ENCODE measurements at places on chromosomes 4 and X.

DNA sequence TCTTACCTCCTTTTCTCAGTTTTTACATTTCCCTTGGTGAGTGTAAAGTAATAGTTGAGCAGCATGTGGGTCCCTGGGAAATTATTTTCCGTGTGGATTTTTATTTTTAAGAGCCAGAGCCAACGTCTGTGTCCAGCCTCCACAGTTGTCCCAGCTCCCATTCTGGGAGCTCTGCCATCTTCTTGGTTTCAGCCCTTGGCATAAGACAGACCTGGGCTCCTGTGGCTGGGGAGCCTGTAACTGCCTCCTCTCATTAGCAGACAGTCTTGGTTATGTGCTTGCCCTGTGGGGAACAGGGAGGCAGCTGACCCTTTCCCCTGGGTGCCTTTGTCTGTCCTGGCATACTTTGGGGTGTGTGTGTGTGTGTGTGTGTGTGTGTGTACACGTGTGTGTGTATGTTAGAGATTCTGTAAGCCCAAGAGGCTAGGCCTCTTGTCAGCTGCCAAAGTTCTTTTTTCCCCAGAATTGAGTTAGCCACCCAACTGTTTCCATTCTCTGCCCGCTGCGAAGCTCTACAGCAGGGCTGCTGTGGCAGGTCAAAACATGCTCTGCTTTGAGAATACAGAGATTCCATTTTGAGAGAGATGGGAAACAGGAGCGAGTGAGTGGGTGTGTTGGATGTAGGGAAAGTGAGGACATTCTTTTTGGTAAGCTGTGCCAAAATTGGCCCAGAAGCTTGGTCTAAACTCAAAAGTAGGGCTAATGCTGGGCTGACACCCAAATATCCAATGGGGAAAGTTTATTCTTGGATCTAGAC is 140.7 kb downstream of the TMEM164 start:
- no peak for DNase-seq

GRCh38 chr4:102500352-102500695 is 835 bp upstream of the NFKB1 start:
- peak; percentile 35 for DNase-seq

DNA sequence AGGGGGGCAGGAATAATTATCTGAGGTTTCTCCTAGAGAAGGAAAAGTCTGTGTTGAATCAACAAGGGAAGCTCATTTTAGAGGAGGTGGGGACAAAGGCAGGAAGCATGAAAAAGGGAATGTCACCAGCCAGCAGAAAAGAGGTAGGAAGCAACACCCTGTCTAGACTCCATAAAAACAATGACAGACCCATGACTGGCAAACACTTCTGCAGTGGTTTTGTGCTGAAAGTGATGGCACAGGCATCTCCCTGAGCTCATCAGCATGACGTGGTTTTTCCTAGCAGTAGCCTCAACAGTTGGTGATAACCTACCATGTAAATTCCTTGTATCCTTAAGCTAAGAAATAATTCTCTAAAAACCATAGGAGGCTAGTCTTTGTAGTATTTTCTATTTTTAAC is 110.7 kb upstream of the GALNT7 start:
- DNase-seq, result no peak

GRCh38 chrX:84108584-84108983 is 79.4 kb downstream of the RPS6KA6 start:
- DNase-seq, result no peak

DNA sequence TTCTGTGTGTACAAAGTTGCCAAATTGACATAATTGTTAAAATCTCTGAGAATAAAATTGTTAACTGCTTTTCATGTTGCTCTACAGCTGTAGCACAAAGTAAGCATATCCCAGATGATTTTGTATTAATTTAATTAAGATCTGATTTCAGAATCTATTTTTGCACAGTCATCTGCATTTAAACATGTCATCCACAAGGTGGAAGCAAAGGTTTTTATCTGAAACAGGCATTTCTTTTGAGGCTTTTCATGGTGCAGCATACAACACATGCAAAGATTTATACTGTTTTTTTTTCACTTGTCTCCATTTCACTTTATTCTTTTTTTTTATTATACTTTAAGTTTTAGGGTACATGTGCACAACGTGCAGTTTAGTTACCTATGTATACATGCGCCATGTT is 51.2 kb downstream of the GC start:
- DNase-seq, result no peak

DNA sequence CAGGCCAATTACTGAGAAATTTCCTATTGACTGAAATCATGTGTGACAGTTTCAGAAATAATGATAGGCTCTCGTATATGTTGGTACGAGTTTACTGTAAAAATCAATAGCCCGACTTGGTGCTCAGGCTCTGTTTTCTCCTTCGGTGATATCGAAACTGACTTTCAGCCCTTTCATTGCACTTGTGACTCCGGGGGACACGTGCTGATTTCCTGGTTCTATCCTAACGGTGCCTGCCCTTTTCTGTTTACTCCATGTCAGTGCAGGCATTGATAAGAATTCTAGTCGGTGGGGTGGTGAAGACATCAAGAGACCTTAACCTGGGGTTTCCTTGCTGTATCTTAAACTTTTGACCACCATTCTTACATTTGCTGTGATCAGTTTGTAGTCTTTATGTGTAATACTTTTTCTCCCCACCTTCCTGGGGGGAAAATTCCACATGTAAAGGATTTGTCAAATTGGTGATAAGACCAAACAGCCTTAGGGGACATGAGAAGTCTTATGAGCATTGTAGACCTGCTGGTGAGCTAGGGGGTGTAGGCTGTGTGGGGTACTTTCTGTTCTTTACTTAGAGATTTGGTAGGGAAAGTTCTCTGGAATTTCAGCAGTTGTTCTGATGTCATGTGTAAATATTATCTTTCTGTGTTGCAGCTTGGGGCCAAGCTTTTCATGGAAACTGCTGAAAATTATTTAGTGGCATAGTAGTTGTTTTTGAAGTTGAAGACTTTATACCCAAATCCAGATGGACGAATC is 52.7 kb downstream of the TMEM131L start:
- DNase-seq, result no peak

DNA sequence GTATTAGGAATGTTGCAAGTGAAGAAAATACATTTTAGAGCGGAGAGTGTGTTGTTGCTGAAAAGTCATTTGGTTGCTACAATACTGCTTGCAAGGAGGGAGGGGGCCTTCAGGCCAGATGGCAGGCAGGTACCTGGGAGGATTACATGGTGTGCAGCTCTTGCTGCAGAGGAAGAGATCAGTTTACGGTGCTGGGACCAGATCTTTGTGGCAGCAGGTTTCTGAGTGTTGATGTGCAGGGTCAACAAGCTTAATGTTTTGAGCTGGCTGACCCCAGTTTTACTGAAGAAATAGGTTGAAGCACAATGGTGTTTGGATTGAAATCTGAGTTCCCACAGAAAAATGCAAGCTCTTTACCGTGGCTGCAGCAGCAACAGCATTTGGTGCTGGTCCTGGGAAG is 96.4 kb upstream of the DDIT4L start:
- DNase-seq, result no peak

- DNase-seq, result no peak
Observed at GRCh38 chr4:182242787-182243186, 415 bp upstream of the TENM3 start.

GRCh38 chrX:51421972-51422597 is 74.3 kb downstream of the NUDT11 start:
- no peak for DNase-seq

GRCh38 chrX:119501511-119502148 is 33.4 kb downstream of the SLC25A5 start:
- DNase-seq, result no peak

DNA sequence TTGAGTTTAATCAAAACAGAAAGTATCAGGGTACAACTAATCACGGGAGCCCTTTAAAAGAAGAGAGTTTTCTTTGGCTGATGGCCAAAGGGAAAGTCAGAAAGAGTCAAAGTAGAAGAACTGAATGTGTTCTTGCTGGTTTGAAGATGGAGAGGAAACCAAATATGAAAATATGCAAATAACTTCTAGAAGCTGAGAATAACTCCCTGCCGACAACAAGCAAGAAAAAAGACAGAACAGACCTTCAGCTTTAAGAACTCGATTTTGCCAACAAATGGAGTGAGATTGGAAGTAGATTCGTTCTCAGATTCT is 903.8 kb downstream of the STIM2 start:
- no peak for DNase-seq

DNA sequence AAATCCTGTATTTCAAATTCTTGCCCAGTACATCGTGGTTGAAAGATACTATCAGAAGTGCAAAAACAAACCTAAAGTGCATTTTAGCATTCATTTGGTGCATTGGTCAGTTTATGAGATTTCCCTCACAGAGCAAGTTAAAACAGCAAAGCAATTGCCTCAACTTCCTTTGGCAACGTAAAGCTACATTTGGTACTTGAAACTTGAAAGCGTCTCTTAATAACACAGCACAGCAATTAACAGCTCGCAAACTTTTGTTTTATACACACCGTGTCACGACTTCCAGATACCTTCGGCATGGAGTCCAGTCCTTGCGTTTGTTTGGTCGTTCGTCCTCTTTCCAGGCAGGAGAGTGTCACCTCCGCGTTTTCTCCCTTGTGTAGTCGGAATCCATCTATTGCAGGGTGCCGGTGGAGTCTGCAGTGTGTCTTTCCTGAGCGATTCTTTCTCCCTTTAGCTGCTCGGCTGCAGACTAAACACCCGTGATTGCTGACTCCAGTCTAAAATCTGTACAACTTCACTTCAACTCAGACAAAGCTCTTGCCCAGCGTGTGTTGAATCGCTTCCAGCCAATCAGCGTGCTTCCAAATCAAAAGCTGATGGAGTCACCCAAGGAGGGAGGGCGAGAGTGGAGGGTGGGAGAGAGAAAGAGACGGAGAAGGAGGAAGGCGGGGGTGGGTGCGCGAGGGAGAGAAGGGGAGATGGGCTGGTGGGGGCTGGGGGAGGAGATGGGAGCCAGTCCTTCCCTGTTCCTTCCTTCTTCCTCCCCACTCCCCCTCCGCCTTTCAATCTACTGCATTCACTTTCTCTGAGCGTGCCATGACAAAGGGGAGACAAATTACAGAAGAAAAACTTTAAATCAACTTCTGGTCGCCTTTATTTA is at the start of gene PCDH18:
TSS of gene PCDH18 (minus strand) at position 509 of the 883 bp plus-strand sequence. CDS start at position 103, 406 bp downstream.
- no peak for DNase-seq

DNA sequence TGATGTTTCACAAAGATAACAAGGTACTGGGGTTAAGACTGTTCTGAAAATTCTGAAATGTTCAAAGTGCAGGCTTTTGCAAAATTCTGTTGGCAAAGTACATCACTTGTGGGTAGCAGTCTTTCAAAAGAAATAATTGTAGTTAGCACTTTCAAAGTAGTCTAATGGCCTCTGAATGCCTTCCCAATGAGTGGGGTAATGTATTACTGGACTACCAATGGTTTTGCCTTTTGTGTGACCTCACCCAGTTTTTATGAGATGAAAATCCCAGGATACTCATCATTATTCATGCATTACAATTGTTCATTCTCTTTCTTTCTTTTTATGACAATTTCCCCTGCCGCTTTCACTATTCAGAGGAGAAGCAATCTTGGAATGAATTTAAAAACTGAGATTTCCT is 686.1 kb downstream of the GLUD2 start:
- DNase-seq, result no peak

DNA sequence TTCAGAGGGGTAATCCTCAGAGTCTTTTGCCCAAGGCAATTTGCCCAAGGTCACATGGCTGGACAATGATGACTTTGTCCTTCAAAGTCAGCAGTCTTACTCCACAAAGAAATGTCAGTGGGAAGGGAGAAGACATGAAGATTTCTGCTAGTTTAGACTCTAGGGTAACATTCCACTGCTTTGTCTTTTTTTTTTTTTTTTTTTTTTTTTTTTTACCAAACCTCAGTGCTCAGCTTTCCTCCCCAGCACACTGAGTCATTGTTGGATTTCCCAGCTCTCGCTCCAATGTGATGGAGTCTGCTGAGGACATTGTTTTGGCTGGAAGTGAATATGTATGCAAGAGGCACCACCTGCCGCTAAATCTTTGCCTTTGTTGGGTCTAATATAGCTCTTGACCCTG is 7.2 kb upstream of the C1QTNF7 start:
- no peak for DNase-seq

DNA sequence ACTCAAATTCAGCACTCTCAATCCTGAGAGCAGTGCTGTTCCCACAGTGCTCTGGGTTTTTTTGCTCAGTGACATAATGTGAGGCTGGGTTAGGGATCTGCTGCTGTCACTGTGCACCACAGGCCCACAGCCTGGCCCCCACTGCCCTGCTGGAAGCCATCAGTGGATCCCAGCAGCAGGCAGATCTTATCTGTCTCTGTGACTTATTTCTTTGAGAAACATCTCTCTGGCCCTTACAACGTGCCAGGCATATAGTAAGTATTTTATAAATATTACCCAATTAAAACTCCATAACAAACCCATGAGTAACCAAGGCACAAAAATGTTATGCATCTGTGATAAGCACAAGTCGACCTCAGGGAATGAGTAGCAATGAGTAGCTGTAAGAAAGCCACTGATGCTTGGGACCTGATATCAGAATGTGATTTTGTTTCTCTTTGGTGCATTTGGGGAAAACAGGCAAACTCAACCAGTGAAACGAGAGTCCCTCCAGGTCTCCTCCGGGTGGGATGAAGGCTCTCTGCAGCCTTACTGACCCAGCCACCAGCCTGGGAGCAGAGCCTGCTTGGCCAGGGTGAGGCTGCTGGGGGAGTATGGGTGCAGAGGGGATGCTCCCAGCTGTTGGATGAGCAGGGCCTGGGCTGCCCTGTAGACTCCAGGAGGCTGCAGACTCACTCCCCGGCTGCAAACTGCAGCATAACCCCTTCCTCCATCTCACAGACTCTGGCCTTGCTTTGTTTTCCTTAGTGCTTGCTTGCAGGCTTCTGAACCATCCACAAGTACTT is 172.7 kb upstream of the LNX1 start:
- no peak for DNase-seq

GRCh38 chr4:14961292-14961691 is 41.0 kb upstream of the CPEB2 start:
- no peak for DNase-seq

- DNase-seq, result no peak
Observed at GRCh38 chr4:165481053-165481835, 102.4 kb downstream of the CPE start.

DNA sequence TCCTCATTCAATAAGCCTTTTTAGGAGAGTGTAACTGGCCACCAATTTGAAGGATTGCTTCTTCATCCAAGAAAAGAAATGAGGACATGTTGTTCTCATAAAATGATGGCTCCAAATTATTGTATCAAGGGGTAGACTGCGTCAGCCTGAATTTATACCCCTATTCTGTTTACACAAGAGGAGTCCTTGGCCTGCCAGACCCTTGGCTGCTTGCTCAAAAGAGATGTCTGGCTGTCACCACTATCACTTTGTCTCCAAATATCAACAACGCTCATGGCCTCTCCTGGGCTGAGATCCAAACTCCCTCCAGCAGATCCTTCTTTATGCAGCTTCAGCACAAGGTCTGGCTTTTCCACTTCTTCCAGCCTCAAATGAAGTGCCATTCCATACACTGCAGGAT is 127.9 kb downstream of the OR13H1 start:
- DNase-seq, result no peak

GRCh38 chr4:173924561-173924960 is 358.9 kb downstream of the FBXO8 start:
- no peak for DNase-seq

DNA sequence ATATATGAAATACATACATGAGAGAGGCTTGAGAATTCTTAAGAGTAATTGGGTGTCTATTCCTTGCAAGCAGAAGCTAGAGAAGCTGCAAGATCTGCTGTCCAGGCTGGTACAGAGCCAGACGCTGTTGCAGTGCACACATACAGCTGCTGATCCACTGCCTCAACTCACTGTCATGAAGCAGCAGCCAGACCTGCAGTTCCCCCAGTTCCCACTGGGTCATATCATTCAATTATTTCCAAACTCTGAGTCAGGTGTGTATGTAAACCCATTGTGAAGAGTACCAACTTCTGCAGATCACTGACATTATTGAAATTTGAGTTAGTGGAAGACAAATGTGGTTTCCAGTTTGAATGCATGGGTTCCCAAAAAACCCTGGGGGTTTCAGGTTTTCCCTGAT is 1212.8 kb upstream of the ADGRL3 start:
- no peak for DNase-seq

- DNase-seq, result no peak
Observed at GRCh38 chr4:3683077-3683743, 83.0 kb upstream of the ADRA2C start.
